Activated T-cell treated with anti-CD3 and anti-CD28 coated beads, Interleukin-2, amount 50 U/mL, for 72 hours (primary cell): ENCODE measurements at places on chromosomes 2 and 18. TPM values are rescaled to one million over a fixed set of nuclear protein-coding genes. Genes with fewer than 3 reads are reported as not detected.

DLGAP1 gene
- 0.51 TPM for total RNA-seq

GRCh38 chr2:100981011-100981410 is 21.1 kb upstream of the RPL31 start:
- H3K27ac ChIP-seq = no peak overlapping the region
- no peak overlapping the region for H3K4me3 ChIP-seq
- no peaks in the 10 kb centered on the region for H3K27me3 ChIP-seq
- H3K36me3 ChIP-seq = no peaks in the 10 kb centered on the region
- no peak for DNase-seq
- peaks cover 8% of the 10 kb centered on the region for H3K4me1 ChIP-seq

AGXT gene
- total RNA-seq = not detected

GRCh38 chr2:120702061-120702460 is 33.6 kb upstream of the GLI2 start:
- peaks cover 12% of the 10 kb centered on the region for H3K27me3 ChIP-seq
- H3K4me3 ChIP-seq = no peak overlapping the region
- H3K27ac ChIP-seq = no peak overlapping the region

DNA sequence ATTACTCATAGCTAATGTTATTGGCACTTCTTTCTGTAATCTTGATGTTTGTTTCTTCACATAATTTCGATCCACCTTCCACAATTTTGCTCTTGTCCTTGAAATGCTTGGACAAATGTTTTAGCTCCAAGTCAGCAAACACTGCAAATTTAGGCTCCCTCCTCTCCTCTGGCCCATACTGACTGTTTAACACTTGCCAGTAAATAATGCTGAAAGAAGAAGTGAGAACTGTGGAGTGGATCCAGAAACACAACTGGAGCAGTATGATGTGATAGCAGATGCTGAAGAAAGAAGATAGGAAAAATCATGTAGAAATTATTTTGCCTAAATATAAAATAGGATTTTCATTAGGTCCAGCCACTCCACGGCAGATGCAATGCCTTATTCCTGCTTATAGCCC is 415.0 kb upstream of the GYPC start:
- H3K4me1 ChIP-seq = no peaks in the 10 kb centered on the region
- H3K36me3 ChIP-seq = no peaks in the 10 kb centered on the region
- no peak for DNase-seq
- H3K27ac ChIP-seq = no peak overlapping the region
- no peaks in the 10 kb centered on the region for H3K27me3 ChIP-seq

FOXI3 gene
- not detected for total RNA-seq

C2orf42 gene
- total RNA-seq = 29.3 TPM

GRCh38 chr18:11388755-11389680 is 220.4 kb upstream of the SLC35G4 start:
- H3K27me3 ChIP-seq = no peaks in the 10 kb centered on the region
- DNase-seq = no peak
- no peaks in the 10 kb centered on the region for H3K36me3 ChIP-seq
- H3K4me1 ChIP-seq = no peaks in the 10 kb centered on the region

CRYGC gene
- not detected for total RNA-seq

- H3K27me3 ChIP-seq = no peaks in the 10 kb centered on the region
- no peak overlapping the region for H3K27ac ChIP-seq
- peaks cover 66% of the 10 kb centered on the region for H3K4me1 ChIP-seq
Measured at GRCh38 chr2:190663839-190664238, 15.0 kb downstream of the NAB1 start.

- H3K36me3 ChIP-seq = no peaks in the 10 kb centered on the region
- H3K4me1 ChIP-seq = no peaks in the 10 kb centered on the region
- no peak overlapping the region for H3K27ac ChIP-seq
- DNase-seq = no peak
- H3K27me3 ChIP-seq = no peaks in the 10 kb centered on the region
Measured at GRCh38 chr2:60366135-60366712, 187.2 kb downstream of the BCL11A start.

DNA sequence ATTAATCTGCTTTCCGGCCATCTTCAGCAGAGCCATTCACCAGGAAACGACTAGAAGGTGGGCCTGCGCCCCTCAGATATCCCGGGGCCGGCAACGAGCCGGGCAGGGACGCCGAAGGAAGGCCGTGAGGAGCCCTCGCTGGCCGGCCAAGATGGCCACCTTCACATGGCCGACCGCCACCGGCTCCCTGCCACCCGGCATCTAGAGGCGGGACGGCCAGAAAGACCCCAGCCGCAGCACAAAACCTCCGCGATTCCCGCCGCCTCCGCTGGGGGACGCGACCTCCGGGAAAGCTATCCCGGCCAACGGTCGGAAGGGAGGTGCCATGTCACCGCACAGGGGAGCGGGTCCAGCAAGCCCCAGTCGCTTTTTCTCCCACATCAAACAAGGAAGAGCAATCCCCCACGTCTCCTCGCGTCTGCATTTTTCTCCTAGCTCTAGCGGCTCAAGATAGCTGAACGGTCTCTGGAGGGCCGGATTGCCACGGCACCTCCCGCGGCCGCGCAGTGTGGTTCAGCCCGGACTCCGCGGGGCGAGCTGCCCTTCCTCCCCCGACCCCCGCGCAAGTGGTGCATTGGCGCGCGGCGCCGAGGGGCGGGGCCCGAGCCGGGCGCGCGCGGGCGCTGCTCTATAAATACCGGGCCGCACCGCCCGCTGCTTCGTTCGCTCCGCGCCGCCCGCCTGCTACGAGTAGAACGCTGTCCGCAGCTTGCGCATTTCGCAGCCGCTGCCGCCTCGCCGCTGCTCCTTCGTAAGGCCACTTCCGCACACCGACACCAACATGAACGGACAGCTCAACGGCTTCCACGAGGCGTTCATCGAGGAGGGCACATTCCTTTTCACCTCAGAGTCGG is at the start of gene MAT2A:
MAT2A (plus strand) TSS at position 662 of the 854 bp plus-strand sequence; CDS start at position 782, 120 bp downstream.
- peak; percentile 91 for DNase-seq
- peak within 1 kb of the TSS; percentile 94 for H3K27ac ChIP-seq
- peak within 1 kb of the TSS; percentile 99 for H3K4me3 ChIP-seq
- H3K27me3 ChIP-seq = no peaks in the 10 kb centered on the region
- H3K4me1 ChIP-seq = peaks cover 59% of the 10 kb centered on the region

DNA sequence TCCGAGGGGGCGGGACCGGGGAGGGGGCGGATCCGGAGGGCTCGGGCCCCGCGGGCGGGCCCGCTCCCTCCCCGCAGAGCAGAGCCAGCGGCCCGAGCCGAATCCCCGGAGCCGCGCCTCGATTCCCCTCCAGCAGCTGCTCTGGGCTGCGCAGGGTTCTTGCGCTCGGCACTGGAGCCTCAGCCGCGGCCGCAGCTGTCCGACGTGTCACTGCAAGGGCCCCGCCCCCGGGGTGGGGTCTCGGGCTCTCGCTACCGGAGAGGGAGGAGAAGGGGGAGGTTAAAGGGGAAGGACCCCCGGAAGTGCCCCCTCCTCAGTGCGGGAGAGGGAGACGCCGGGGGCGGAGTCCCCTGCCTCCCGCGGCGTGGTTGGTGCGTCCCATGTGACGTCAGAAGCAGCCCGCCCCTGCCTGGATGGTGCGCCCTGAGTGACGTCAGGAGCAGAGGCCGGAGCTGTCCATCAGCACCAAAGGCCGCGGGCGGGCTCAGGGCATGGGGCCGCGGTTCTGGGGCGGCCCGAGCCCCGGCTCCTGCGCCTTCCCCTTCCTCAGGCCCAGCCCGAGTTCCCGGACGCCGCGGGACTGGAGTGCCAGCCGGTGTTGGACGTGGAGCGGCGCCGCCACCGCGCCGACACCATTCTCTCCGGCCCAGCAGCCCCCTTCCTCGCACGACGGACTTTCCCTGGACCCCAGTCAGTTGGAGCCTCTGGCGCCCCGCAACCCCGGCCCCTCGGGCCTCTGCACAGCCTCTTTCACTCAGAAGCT is at the start of the genes CHPF and TMEM198:
CHPF (minus strand) TSS at position 214 of the 763 bp plus-strand sequence. CDS start 271 bp downstream, outside the sequence.
TMEM198 (plus strand) TSS at position 433 of the 763 bp plus-strand sequence. CDS start 700 bp downstream, outside the sequence.
- peaks cover 20% of the 10 kb centered on the region for H3K27me3 ChIP-seq
- peaks cover 20% of the 10 kb centered on the region for H3K4me1 ChIP-seq
- H3K4me3 ChIP-seq = peak within 1 kb of the TSS; percentile 85
- no peaks in the 10 kb centered on the region for H3K36me3 ChIP-seq
- peak; percentile 97 for DNase-seq
- H3K27ac ChIP-seq = peak within 1 kb of the TSS; percentile 83

CLEC4F gene
- total RNA-seq = not detected

DNA sequence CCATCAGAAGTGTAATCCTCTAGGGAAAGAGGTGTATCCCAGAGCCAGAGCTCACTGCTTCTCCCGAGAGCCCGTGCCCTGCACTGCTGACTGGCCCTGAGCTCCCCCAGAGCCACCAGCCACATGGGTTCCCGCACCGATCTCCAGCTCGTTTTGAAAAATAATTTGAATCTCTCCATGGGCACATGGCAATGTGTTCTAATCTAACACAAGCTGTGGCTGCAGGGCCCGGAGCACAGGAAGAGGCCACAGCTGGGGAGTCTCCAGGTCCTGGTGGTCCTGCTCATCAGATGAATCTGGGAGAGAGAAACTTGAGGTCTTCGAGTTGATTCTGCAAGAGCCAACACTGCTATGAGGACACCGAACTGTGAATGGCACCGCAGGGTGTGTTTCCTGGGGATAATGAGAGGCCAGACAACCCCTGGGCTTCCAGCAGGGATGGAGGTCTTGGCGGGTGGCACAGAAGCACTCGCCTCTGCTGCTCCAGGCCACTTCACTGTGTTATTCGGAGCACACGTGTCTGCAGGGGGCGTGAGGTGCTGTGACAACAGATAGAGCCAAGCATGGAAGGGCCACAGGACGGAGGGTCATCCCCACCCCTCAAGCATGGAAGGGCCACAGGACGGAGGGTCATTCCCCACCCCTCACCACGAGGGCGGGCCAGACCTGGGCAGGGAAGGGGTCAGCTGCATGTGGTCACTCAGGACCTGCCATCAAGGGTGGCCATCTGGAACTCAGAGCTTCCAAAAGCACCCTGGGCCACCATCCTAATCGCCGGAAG is 196.8 kb downstream of the NDUFA10 start:
- H3K36me3 ChIP-seq = no peaks in the 10 kb centered on the region
- no peak overlapping the region for H3K27ac ChIP-seq
- H3K4me3 ChIP-seq = no peak overlapping the region
- no peaks in the 10 kb centered on the region for H3K4me1 ChIP-seq
- DNase-seq = no peak

DNA sequence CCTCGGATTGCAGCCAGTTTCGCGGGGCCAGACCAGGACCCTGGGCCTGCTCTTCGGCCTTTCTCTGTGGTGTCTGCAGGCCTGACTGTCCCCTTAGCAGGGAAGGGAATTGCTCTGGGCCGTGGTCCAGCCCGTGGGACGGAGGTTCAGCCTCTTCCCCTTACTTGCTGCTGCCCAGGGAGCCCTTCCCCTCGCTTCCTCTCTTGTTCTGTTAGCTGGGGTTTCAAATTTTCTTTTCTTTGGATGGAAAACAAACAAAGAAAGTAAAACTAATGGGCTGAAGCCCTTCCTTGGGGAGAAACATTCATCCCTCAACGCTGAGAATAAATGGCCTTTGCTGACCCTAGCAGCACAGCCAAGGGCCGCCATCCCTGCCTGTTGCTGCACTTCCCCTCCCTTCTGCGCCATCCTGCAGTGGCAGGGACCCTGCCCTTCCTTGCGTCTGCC is 52.4 kb downstream of the ASAP2 start:
- no peak overlapping the region for H3K27ac ChIP-seq
- DNase-seq = no peak
- no peaks in the 10 kb centered on the region for H3K27me3 ChIP-seq
- H3K4me3 ChIP-seq = no peak overlapping the region

CFAP221 gene
- not detected for total RNA-seq

EHD3 gene
- total RNA-seq = 0.84 TPM

MEP1B gene
- total RNA-seq = not detected

TMEM37 gene
- total RNA-seq = not detected

GRCh38 chr2:43105586-43106558 is 120.5 kb downstream of the ZFP36L2 start:
- H3K4me1 ChIP-seq = peaks cover 6% of the 10 kb centered on the region
- no peak overlapping the region for H3K4me3 ChIP-seq
- no peak for DNase-seq
- H3K27ac ChIP-seq = no peak overlapping the region
- peaks cover 5% of the 10 kb centered on the region for H3K36me3 ChIP-seq
- no peaks in the 10 kb centered on the region for H3K27me3 ChIP-seq

DNA sequence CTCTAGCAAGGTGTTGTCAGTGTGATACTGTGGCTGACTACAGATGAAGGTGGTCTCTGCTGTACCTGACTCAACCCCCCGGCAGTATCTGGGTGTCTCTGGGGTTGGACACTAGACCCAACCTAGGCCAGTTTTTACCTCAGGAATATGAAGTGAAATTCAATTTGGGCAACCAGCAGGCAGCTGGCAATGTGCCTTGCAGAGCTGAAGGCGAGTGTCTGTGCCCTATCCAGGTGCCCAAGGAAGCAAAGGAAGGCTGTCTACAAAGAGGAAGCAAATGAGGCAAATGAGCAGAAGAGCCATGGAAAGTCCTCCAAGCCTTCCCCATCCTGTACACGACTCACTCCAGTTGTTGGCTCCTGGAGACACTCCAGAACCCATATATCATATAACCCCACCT is 264.6 kb upstream of the AGAP1 start:
- H3K4me3 ChIP-seq = no peak overlapping the region
- H3K4me1 ChIP-seq = no peaks in the 10 kb centered on the region
- no peak overlapping the region for H3K27ac ChIP-seq

DNA sequence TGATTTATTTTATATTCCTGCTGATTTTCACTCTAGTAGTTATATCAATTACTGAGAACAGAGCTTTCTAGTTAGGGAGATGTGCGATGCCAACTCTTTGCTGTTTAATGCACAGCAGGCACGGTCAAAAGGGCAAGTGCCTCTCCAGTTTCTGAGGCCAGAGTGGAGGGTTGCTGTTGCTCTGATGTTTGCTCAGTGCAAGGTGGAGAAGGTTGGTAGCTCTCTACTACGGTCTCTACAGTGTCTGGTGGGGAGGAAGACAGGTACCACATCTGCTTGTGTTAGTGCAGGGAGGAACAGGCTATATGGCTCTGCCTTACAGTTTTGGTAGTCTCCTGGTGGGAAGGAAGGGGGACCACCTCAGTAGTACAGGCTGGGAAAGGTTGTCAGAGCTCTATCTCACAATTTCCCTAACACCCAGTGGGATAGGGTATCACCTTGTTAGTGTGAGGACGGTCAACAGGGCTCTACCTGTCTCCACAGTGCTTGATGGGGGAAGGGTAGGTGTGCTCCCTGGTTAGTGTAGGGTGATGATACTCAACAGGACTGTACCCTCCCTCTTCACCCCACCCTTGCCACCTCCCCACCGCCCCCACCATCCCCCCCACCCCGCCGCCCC is 85.9 kb downstream of the FANCL start:
- peaks cover 10% of the 10 kb centered on the region for H3K36me3 ChIP-seq
- no peak for DNase-seq
- no peak overlapping the region for H3K27ac ChIP-seq
- H3K4me1 ChIP-seq = no peaks in the 10 kb centered on the region
- H3K4me3 ChIP-seq = no peak overlapping the region
- H3K27me3 ChIP-seq = no peaks in the 10 kb centered on the region

DNA sequence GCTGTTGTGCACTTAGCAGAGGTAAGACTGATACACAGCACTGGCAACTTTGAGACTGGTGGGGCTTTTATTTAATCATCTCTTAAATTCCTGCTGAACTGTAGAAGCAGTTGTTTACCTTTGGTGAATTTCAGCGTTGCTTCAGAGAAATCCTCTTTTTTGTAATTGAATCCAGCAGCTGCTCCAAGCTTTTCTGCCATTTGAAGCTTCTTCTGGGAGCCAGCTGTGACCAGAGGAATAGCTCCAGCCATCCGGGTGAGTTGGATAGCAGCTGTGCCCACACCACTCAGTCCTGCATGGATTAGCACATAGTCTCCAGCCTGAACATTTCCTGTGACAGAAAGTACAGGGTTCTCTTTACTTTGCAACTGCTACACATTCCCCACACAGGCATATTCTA is 3.9 kb downstream of the TP53I3 start:
- no peaks in the 10 kb centered on the region for H3K27me3 ChIP-seq
- DNase-seq = no peak
- H3K36me3 ChIP-seq = no peaks in the 10 kb centered on the region

CGREF1 gene
- total RNA-seq = 2.4 TPM

NR4A2 gene
- 36.1 TPM for total RNA-seq

CNDP1 gene
- total RNA-seq = 0.16 TPM

HSPE1 gene
- 75.0 TPM for total RNA-seq
